CD4-positive, alpha-beta memory T cell (primary cell): ENCODE measurements at places on chromosomes 11 and 22.

DNA sequence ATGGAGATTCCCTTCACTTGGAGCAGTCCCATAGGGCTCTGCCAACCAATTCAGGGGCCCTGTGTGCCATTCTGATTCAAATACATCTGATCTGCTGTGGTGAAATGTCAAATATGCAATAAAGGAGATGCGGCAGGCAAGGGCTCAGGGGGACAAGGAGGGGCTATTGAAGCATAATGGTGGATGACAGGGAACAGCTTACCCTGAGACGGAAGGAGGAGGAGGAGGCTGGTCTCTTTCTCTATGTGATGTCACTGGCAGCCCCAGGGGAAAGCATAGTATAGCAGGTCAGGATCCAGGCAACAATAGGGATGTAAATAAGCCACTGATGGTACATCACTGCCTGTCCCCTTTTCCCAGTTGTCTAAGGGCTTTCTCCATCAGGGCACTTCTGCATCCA, 350.9 kb upstream of the SYN3 start:
- no peak for DNase-seq

DNA sequence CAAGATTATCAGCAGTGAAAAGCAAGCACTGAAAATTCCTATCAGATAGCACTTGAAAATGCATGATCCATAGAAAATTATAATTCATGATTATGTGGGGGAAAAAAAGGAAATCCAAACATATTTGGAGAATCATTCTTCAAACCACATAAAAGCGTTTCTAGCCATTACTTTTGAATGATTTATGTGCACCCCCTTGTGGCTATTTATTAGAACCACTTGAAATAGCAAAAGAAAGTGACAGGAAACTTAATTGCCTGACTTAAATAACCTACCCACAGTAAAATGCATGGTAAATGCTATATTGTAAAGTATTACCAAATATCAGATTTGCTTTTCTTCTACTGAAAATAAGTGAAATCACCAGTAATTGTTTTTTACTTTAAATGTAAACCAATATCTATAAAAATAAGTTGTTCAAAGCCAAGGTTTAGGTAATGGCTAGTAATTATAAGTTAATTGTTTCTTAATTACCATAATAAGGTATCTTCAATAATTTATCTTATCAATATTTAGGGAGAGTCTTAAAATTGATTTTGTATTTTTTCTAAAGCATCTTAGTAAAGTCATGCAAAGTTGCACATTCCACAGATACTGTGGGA, 168.5 kb downstream of the ARHGAP42 start:
- no peak for DNase-seq

DNA sequence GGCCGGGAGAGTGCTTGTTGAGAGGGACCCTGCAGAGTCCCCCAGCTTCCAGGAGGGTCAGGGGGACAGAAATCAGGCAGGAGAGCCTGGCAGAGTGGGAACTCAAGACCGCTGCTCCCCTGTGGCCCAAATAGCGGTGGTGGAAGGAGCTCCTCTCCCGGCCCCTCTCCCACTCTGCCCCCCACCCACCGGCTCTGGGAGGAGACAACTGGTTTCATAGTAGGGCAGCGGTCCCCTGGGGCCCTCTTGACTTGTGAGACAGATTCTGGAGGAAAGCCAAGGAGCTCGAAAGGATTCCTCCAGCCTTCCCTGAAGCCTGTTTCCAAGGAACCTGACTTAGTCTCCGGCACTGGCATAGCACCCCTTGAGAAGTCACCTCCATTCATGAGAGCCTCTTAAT, 10.1 kb downstream of the PKNOX2 start:
- DNase-seq, result no peak

DNA sequence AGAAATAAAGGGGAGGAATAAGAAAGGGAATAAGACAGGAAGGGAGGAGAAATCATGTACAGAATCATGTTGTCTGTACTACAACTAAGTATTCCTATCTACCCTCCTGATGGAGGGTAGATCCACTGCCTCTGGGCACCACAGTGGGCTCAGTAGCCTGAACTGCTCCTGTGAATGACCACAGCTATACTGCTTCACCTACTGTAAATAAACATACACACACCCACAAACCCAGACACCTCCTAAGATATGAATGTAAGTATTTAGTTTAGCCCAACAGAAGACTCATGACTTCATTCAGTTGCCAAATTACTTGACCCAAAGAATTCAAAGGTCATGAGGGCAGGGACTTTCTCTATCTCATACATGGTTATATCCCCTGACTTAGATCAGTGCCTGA, 177.3 kb upstream of the C11orf58 start:
- DNase-seq, result no peak

DNA sequence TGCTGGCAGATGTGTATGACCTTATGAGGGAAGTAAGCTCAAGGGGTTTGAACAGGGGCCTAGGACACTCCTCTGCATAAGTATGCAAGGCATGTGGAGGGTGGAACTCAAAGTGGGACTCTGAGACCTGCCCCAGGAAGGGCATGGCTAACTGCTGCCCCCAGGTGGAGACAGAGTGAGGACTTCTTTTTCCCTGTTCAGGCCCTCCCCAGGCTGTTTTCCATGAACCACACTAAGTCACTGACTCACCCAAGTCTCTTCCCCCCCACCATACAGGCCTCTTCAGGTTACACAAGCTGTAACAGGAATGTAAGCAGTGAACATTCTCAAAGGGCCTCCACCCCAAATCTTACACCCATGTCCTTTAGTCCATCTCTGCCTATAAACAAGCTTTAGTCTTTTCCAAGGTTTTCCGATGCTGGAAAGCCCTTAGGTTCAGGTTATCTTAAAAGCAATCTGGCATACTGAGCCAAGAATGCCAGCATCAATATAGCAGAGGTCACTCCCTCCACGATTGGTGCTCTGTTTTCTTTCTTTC, 13.1 kb downstream of the EEF1G start:
- peak; percentile 89 for DNase-seq

DNA sequence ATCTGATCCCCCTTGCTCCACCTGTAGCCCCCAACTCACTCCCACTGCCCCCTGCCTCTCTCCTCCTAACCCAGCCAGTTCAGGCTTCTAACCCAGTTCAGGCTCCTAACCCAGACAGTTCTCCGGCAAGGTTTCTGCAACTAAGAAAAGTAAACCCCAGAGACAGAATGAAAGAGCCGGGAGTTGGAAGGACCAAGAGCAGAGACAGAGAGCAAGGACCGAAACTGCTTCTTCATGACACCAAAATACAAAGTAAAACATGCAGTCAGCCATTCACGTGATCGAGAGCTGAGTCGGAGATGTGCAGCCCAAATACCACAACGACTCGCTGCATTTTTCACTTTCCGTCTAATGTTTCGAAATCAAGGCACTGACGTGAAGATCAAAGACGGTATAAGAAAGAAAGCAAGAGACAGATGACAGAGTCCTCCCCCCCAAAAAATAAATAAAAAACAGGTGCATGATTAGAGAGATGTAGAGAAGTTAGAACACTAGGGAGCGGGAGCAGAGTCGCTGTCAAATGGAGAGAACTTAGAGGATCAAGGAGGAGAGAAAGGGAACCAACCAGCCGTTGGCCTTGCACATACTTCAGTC, 884 bp downstream of the IL10RA start:
- DNase-seq, result peak; percentile 89

- peak; percentile 60 for DNase-seq
Measured at GRCh38 chr22:20571531-20572007, 64.2 kb downstream of the MED15 start.

DNA sequence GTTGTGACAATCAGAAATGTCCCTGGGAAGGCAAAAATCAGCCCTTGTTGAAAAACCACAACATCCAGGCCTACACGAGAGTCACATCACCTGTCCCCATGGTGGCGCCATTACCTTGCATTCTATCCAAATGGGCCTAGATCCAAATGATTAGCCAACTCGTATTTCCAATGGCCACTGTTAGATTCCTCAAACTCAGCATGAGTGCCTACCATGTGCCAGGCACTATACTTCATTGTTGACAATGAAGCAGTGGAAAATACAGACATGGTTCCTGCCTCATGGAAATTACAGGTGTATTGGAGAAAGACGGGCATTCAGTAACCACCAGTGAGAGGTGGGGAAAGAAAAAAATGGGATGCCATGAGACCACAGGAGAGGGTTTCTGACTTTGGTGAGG, 29.8 kb upstream of the CREB3L1 start:
- peak; percentile 36 for DNase-seq

DNA sequence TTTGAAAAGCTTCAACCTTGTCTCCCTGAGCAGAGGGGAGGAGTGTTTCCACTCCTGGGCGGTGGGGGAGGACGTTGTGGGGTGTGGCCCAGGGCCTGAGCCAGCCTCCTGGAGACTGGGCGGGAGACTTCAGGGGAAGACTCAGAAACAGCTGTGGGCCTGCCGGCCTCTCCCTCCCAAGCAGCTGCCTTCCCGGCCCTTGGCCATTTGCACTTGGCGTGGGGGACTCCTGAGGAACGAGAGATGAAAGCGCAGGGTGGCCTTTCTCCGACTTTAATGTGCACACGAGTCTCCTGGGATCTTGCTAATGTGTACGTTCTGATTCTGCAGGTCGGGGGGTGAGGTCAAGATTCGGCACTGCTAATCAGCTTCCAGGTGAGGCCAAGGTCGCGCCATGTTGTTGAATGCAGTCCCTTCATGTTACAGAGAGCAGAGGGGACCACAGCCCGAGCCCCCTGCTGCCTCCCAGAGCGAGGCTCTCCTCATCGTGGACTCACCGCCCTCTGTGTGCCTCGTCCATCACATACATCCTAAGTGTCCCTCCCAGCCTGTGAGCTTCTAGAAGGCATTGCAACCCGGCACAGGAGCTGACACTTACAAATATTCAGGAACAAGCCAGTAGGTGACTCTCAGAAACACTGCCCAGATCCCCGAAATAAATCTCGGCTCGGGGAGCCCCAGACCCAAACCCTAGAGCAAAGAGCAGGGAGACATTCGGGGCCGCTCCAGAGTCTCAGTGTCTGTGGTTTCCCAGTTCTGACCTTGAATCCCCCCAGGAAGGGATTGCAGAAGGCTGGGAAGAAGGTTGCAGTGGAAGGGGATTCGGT, 7.7 kb downstream of the LIF start:
- no peak for DNase-seq

DNA sequence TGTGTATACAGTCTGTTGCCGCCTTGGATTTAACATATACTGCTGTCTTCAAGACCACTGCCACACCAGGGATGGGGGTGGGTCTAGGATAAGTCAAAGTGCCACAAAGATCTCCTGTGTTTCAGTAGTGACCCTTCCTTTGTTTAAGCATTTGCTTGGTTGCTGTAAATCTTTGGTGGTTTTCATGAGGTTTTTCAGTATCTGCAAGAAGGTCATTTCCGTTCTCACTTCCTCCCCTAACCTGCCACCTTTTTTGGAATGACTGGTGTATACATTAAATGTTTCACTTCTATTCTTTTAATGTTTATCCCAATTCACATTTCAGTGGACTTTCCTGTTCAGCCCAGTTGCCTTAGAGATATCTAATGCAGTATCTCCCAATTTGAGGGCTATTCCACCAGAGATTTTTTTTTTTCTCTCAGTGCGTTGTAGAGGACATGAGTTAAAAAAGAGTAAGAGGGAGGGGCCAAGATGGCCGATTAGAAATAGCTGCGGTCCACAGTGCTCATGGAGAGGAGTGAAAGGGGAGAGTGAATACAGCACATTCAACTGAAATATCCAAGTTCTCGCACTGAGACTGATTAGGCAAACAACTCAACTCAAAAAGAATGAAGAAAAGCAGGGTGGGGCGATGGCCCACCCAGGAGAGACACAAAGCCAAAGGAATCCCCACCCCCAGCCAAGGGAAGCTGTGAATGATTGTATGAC, 43.2 kb downstream of the USP47 start:
- DNase-seq, result no peak

DNA sequence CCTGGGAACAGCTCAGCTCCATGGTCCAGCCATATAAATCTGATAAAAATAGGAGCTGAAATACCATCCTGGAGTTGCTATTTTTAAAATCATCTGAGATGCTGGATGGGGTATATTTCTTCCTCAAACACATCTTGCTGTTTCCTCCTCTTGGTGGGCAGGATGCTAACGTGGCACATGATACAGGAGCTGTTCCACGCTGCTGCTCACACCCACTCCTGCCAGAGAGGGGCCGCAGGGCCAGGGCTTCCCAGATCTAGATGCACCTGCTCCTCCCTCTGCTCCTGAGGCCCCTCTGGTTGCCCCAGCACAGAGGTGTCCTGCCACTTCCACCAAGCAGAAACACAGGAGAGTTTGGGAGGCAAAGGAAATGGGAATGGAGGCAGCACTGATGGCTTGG, 3.3 kb upstream of the ST3GAL4 start:
- no peak for DNase-seq

DNA sequence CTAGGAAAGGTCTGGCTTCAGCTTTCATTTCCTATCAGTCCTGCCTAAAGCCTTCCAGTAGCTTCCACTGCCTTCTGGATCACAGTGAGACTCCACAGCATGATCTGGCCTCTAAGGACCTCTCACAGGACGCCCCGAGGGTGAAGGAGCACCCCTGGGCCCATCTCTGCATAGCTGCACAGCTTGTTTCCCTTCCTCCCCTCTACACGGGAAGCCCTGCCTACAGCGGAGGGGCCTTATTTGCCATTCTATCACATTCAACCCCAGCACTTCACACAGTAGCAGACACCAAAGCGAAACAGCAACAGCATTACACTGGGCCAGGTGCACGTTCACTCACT, 162.3 kb upstream of the GRK3 start:
- DNase-seq, result no peak

- no peak for DNase-seq
Measured at GRCh38 chr11:41273908-41274307, 185.5 kb downstream of the LRRC4C start.

GRCh38 chr11:2380807-2381350, 3.8 kb downstream of the CD81 start:
- no peak for DNase-seq

DNA sequence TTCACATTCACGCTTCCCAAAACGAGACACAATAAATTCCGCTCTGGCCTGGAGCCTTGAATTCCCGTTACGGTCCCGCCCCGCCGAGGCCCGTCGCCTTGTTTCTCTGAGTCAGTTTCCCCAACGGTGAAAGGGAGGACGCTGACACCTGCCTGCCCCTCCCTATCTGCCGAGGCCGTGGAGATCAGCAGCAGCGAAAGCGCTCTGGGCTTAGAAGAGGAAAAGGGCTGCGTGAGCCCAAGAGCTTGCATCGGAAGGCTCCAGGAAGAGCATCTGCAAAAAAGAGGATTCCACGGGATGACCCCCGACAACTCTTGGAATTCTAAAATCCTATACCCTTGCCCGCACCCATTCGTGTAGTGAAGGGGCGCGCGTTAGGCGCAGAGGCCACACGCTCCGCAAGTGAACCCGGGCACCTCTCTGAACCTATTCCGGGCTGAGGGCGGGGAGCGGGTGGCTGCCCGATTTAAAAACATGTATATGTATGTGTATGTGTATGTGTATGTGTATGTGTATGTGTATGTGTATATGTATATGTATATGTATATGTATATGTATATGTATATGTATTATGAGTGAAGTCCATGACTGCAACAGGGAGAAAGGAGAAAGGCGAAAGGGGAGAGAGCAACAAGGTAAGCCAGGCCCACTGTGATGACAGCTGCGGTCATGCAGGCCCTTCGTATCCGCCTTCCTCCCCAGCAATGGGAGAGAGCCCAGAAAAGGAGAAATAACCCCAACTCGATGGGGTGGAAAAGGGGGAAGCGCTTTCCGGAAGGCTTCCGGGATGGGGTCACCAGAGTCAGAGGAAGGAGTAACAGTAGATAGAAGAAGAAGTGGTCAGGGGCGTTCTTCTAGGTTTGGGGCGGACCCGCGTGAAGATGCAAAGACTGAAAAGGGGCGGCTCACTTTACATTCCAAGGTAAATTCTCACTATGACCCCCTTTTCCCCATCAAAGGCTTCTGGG, 948 bp upstream of the MRTFA start:
- DNase-seq, result no peak
